ENCODE measurements at places on chromosomes 2 and 18. TPM values are rescaled to one million over a fixed set of nuclear protein-coding genes. Genes with fewer than 3 reads are reported as not detected.

The NCK2 gene
- total RNA-seq = 159 TPM

The GPN1 gene
- total RNA-seq = 45.9 TPM

The IL1R1 gene
- total RNA-seq = 14.3 TPM

DNA sequence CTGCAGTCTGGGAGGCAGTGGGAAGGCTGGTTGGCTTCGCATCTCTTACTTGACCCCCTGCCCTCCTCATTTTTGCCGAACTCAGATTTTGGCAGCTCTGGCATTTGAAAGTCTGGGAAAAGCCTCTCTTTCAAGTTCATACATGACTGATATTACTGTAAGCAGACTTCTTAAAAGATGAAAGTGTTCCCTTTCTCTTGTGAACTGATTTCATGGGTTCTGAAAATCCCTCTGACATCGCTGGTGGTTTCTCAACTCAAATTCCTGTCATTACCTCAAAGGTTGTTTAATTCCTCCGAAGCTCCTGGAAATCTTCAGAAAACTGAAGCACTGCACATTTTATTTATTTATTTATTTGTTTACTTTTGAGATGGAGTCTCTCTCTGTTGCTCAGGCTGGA lies 16.9 kb upstream of the SLC38A11 start:
- DNase-seq = no peak
- H3K36me3 ChIP-seq = no peaks in the 10 kb centered on the region
- no peaks in the 10 kb centered on the region for H3K27me3 ChIP-seq

DNA sequence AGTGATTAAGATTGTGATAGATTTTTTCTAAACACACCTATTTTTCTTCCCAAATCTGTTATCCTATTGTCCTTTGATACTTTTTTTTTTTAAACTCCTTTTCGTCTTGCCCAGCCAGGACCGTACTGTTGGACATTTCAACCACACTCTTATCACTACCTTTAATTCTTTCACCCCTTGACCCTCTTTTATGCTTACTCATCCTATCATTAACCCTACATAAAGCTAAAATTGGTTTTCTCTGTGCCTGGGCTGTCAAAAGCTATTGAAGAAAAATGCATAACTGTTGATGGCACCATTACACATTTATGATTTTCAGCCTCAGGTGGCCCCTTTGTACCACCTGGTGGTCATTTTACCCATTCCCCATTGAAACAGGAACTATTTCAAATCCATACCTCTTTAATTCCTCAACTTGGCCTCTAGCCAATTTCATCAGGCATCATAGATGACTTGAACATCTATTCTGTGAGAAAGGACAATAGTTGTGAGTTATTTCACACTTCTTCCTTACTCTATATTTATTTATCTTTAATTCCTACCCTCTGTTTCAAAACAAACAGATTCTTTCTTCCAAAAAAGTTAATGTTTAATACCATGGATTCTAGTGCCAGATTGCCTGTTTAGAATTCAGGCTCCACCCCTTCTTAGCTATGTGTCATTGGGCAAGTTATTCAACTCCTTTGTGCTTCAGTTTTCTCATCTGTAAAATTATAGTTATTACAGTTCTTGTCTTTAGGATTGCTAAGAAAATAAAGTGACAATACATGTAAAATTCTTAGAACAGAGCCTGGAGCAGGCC lies 258.6 kb downstream of the CAMKMT start:
- DNase-seq = no peak
- H3K27ac ChIP-seq = no peak overlapping the region
- H3K4me3 ChIP-seq = no peak overlapping the region
- H3K27me3 ChIP-seq = no peaks in the 10 kb centered on the region

GRCh38 chr18:8208716-8209115 lies 400.5 kb upstream of the RAB12 start:
- no peak for DNase-seq
- no peak overlapping the region for H3K4me3 ChIP-seq
- no peaks in the 10 kb centered on the region for H3K36me3 ChIP-seq
- H3K27me3 ChIP-seq = no peaks in the 10 kb centered on the region
- no peaks in the 10 kb centered on the region for H3K4me1 ChIP-seq
- H3K27ac ChIP-seq = no peak overlapping the region

DNA sequence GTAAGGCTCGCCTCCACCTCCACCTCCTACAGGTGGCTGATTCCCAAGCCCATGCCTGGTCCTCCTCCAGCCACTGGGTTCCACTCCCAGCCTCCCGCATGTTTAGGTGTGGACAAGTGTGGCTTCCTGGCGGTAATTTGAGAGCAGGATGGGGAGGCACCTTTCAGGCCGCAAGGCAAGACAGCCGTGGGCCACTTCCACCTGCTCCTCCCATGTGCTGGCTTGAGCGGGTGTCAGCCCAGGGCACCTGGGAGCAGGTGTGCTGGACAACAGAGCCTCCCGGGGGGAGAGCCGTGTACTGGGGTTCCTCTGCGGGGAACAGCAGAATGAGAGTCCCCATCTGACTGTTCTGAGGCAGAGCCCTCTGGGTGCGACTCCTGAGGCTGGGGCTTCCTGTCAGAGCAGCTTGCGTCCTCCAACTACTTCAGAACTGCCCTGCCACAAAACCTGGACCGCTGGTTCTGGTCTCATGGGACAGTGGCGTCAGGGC lies 83.9 kb downstream of the TPO start:
- H3K4me1 ChIP-seq = no peaks in the 10 kb centered on the region
- H3K27ac ChIP-seq = no peak overlapping the region
- no peak for DNase-seq

DNA sequence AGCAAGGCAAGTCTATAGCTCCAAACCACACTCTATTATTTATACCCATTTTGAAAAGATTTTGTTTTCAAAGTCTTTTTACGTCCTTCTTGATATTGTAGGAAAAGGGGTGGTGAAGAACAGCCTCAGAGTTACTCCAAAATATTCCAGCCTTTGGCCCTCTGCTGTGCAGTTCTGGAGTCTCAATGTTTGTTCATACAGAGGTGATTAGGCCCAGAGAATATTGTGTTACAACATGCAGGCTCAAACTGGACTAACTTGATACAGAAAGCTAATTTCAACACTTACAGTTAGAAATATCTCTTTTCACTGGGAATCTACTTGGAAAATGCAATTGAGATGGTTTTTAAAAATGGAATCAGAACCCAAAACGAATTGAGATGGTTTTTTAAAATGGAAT lies 40.4 kb upstream of the SLC25A52 start:
- no peaks in the 10 kb centered on the region for H3K4me1 ChIP-seq
- DNase-seq = no peak
- H3K4me3 ChIP-seq = no peak overlapping the region
- H3K27me3 ChIP-seq = no peaks in the 10 kb centered on the region
- H3K36me3 ChIP-seq = no peaks in the 10 kb centered on the region

GRCh38 chr2:121063471-121063870 lies 221.5 kb downstream of the TFCP2L1 start:
- H3K27ac ChIP-seq = no peak overlapping the region
- H3K36me3 ChIP-seq = no peaks in the 10 kb centered on the region
- DNase-seq = no peak

GRCh38 chr2:120703330-120703994 lies 32.2 kb upstream of the GLI2 start:
- H3K27me3 ChIP-seq = peaks cover 7% of the 10 kb centered on the region
- no peak for DNase-seq
- H3K4me1 ChIP-seq = no peaks in the 10 kb centered on the region
- H3K4me3 ChIP-seq = no peak overlapping the region
- H3K27ac ChIP-seq = no peak overlapping the region
- no peaks in the 10 kb centered on the region for H3K36me3 ChIP-seq
